ENCODE measurements at places on chromosomes 11 and 22.

DNA sequence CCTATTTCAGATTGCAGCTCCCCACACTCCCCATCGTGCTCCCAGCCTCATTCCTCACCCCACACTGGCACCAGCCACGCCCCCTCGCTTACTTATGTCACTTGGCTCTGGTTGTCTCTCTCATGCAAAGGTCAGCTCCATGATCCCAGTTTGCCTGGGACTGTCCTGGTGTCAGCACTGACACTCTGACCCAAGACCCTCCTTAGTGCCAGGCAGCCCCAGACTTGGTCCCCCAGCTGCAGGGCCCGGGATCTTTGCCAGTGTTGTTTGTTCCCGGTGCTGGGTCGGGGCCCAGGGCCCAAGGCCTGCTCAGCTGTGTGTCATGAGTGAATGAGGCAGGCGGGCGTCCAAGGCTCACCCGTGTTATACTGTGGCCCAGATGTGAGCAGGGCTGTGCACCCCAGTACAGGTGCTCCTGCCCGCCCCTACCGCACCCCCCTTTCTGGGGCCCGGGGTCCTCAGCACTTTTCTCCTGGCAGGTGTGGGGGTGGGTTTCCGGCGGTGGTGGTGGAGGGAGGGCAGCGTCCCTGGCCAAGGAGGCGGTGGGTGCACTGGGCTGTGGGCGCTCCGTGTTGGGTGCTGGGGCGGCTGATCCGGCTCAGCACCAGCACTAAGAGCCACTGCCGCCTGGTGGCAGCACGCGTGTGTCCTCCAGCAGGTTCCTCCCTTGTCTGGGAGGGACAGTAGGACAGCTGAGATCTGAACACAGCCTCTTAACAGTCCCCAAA lies 19.5 kb downstream of the IL17REL start:
- no peak overlapping the region for H3K4me3 ChIP-seq
- DNase-seq: peak; percentile 68
- peaks cover 5% of the 10 kb centered on the region for H3K4me1 ChIP-seq
- H3K27ac ChIP-seq: no peak overlapping the region
- peaks cover 9% of the 10 kb centered on the region for H3K27me3 ChIP-seq

DNA sequence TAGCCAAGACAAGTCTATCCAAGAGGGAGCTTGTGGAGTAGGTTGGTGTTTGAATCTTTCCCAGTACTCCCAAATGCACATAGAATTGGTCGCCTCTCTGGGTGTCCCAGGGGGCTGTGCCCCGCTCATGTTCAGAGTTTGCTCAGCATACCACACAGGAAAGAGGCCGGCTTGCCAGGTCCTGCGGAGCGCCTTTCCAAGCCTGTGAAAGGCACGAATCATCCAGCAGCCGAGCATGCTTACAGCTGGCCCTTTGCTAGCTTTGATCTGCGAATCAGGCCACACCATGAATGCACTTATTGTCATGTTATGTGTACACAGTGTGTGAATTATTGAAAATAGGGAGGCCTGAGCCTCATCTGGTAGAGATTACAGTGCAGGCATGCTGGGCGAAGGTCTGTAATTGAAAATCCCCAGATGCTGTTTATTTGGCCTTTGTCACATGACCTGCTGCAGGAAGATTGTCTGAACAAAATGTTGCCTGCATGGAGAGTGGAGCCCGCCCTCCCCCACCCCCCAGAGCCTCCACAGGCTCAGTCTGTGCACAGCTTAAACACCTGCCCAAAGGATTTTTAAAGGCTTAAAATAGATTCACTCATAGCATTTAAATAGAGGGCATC lies 163.3 kb upstream of the RASSF10 start:
- no peak for DNase-seq
- H3K27me3 ChIP-seq: peaks cover 21% of the 10 kb centered on the region
- H3K4me3 ChIP-seq: no peak overlapping the region
- no peak overlapping the region for H3K27ac ChIP-seq
- no peaks in the 10 kb centered on the region for H3K36me3 ChIP-seq

DNA sequence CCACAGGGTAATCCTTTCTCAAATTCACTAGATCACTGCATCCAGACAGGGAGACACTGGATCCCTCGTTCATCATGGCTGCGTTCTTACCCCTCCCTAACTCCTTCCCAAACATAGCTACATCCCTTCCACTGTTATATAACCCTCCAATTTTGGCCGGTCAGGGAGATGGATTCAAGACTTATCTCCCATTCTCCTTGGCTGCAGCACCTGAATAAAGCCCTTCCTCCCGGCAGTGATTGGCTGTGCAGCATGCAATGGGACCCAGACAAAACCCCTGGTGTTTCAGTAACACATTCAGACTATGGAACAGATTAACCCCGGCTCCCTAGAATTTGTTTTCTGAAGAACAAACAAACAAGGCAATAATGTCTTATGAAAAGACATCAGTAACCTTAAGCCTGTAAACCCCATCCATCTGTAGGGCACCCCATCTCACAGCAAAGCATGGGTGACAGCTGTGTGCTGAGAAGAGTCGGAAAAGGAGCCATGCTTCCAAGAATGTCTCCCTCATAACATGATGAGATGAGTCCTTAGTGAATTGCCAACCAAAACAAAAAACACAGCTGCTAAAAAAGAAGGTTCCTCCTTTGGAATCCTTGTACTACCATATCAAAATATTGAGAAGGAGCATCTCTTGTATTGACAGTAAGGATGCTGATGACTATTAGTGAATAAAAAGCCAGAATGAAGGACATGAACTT lies 5.0 kb downstream of the MIF start:
- no peak overlapping the region for H3K27ac ChIP-seq
- peaks cover 22% of the 10 kb centered on the region for H3K4me1 ChIP-seq
- H3K36me3 ChIP-seq: peaks cover 23% of the 10 kb centered on the region

GRCh38 chr11:119236891-119237290 lies 30.8 kb downstream of the CBL start:
- no peak overlapping the region for H3K4me3 ChIP-seq
- DNase-seq: no peak
- no peaks in the 10 kb centered on the region for H3K27me3 ChIP-seq
- peaks cover 73% of the 10 kb centered on the region for H3K36me3 ChIP-seq
- H3K4me1 ChIP-seq: peaks cover 47% of the 10 kb centered on the region

DNA sequence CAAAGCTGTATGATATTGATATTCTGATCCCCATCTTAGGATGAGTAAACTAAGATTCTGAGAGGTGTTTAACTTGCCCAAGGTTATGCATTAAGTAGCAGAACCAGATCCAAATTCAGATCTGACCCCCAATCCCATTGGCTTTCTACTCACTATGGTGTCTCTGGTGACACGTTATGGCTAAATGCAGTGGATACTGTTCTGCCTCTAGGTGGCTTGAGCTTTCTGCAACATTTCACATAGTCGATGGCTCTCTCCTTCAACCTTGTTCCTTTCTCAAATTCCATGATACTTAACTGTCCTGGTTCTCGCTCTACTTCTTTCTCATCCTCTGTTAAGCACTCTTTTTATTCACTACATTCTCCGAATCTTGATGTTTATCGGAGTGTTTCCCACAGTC lies 9.4 kb downstream of the C11orf97 start:
- H3K27me3 ChIP-seq: peaks cover 9% of the 10 kb centered on the region
- no peaks in the 10 kb centered on the region for H3K4me1 ChIP-seq
- no peak overlapping the region for H3K4me3 ChIP-seq
- H3K27ac ChIP-seq: no peak overlapping the region
- DNase-seq: no peak

- no peaks in the 10 kb centered on the region for H3K36me3 ChIP-seq
- no peaks in the 10 kb centered on the region for H3K4me1 ChIP-seq
- no peak overlapping the region for H3K27ac ChIP-seq
Observed at GRCh38 chr11:1202154-1202775, 20.6 kb upstream of the MUC5B start.

GRCh38 chr11:132248580-132248979 lies 878.2 kb downstream of the NTM start:
- H3K27ac ChIP-seq: no peak overlapping the region
- no peaks in the 10 kb centered on the region for H3K27me3 ChIP-seq
- no peaks in the 10 kb centered on the region for H3K4me1 ChIP-seq
- no peak overlapping the region for H3K4me3 ChIP-seq
- H3K36me3 ChIP-seq: no peaks in the 10 kb centered on the region

DNA sequence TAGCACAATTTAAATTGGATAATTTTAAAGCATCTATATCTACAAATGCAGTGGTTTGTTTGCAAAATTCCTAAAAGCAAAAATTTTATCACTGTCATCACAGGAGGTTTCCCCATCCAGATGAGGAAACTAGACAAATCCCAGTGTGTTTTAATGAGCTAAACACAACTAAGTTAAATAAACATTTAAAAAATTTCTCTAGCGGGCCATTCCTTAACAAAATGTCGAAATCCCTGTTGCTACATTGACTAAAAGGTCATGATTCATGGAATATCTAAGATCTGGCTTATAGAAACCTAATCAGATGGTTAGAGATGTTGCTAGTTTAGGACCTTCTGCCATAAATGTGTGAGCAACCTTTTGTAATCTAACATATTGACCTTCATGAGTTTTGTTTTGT lies 107.3 kb upstream of the BDNF start:
- H3K27ac ChIP-seq: no peak overlapping the region
- H3K27me3 ChIP-seq: no peaks in the 10 kb centered on the region
- DNase-seq: no peak
- no peaks in the 10 kb centered on the region for H3K36me3 ChIP-seq
- H3K4me3 ChIP-seq: no peak overlapping the region

GRCh38 chr11:117187007-117187406 lies 8.5 kb downstream of the SIDT2 start:
- H3K4me1 ChIP-seq: no peaks in the 10 kb centered on the region
- no peaks in the 10 kb centered on the region for H3K27me3 ChIP-seq
- no peak overlapping the region for H3K4me3 ChIP-seq
- no peak for DNase-seq
- no peak overlapping the region for H3K27ac ChIP-seq

- H3K36me3 ChIP-seq: no peaks in the 10 kb centered on the region
- no peak for DNase-seq
- H3K4me3 ChIP-seq: no peak overlapping the region
- no peak overlapping the region for H3K27ac ChIP-seq
Observed at GRCh38 chr11:27412192-27412691, 49.2 kb upstream of the CCDC34 start.

- H3K36me3 ChIP-seq: peaks cover 13% of the 10 kb centered on the region
- peaks cover 23% of the 10 kb centered on the region for H3K4me1 ChIP-seq
- H3K27ac ChIP-seq: no peak overlapping the region
- no peaks in the 10 kb centered on the region for H3K27me3 ChIP-seq
Observed at GRCh38 chr11:111631024-111631665, 28.9 kb downstream of the SIK2 start.

DNA sequence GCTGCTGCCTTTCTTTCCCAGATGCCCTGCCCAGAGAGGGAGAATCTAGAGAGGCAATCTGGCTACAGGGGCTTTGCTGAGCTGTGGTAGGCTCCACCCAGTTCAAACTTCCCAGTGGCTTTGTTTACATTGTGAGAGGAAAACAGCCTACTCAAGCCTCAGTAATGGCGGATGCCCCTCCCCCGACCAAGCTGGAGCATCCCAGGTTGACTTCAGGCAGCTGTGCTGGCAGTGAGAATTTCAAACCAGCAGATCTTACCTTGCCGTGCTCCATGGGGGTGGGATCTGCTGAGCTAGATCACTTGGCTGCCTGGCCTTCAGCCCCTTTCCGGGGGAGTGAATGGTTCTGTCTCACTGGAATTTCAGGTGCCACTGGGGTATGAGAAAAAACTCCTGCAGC lies 12.2 kb downstream of the BDNF start:
- no peaks in the 10 kb centered on the region for H3K27me3 ChIP-seq
- no peaks in the 10 kb centered on the region for H3K4me1 ChIP-seq
- H3K27ac ChIP-seq: no peak overlapping the region
- H3K4me3 ChIP-seq: no peak overlapping the region
- no peaks in the 10 kb centered on the region for H3K36me3 ChIP-seq

Measured in activated CD4-positive, alpha-beta T cell treated with anti-CD3 and anti-CD28 coated beads, Interleukin-2, amount 10 ng/mL, durations not matched to agents 7 days and 5 days (primary cell).